NCI-H524 treated with DMSO at 0.1 percent for 48 hours (cell line): ENCODE measurements at places on chromosomes 4 and X.
A peak's percentile ranks its signal among the peaks of the same experiment; 100 is the strongest.

GRCh38 chrX:70454441-70455365, 10.1 kb downstream of the DLG3 start:
- DNase-seq: no peak

- no peak for DNase-seq
Observed at GRCh38 chr4:107255114-107255513, 219.0 kb upstream of the DKK2 start.

DNA sequence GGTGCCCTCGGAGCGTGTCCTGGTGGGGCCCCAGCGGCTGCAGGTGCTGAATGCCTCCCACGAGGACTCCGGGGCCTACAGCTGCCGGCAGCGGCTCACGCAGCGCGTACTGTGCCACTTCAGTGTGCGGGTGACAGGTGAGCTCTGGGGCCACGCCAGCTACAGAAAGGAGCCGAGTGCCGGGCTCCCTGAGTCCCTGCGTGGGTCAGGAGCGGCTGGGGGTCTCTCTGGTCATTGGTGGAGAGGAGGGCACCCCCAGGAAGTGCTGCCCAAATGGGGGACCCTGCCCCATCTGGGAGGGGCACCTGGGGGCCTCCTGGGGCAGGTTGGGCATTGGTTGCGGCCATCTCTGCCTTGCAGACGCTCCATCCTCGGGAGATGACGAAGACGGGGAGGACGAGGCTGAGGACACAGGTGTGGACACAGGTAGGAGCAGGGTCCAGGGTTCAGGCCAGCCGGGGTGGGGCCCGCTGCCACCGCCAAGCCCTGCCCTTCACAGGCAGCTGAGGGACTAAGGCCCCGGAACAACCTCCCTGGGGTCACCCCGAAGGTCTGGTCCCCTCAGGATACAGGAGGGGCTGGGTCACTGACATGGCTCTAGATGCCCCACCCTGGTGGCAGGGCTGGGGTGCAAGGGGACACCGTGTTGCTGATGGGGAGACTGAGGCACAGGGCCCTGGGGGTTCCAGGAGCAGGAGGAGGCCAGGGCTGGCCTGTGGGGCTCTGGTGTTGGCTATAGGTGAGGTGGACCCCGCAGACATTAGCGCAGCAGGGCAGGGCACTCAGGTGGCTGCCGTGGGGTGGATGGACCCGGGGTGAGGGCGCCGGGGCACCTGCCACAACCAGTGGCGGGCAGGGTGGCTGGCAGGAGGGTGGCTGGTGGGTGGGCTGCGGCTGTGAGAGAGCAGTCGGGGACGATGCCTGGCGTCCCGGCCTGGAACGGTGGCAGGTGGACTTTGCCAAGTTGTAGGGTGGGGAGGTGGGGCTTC, 6.6 kb downstream of the FGFR3 start:
- DNase-seq: no peak

- no peak for DNase-seq
Observed at GRCh38 chrX:9122519-9123245, 88.8 kb upstream of the FAM9B start.

DNA sequence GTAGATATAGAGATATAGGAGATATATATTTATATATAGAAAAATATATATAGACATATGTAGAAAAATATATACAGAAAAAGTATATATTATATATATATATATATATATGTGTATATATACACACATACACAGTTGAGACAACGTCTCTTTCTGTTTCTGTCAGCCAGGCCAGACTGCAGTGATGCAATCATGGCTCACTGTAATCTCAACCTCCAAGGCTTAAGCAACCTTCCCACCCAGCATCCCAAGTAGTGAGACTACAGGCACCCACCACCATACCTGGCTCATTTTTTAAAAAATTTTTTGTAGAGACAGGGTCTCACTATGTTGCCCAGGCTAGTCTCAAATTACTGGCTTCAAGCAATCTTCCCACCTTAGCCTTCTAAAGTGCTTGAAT, 426.3 kb downstream of the GPM6A start:
- no peak for DNase-seq

- no peak for DNase-seq
Observed at GRCh38 chr4:7705593-7705992, 234.1 kb downstream of the AFAP1 start.

DNA sequence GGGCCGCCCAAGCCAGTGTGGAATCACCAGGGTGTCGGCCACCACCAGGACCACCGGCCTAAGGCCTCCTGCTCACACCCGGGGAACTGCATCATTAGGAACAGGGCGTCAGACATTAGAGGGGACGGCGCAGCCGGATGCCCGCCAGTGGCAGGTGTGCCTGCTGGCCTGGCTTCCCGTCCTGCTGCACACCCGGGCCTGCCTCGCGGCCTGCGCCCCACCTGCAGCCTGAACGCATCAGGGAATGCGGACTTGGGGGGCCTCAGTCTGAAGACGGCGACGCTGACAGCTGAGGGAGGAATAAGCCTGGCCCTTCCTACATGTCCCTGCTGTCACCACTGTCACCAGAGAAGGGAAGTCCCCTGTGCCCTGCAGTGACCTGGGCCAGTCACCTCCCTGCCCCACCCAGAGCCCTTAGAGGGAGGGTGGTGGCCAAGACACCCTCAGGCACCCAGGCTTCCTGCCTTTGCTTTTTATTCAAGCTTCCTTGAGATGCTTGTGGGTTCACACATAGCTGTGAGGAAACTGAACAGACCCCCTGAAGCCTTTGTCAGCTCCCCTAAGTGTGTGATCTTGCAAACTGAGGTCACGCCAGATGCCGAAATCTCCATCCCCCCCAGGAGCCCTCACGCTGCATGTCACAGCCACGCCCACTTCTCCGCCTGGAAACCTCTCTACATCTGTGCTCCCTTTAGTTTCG, 3.2 kb downstream of the DGKQ start:
- no peak for DNase-seq

DNA sequence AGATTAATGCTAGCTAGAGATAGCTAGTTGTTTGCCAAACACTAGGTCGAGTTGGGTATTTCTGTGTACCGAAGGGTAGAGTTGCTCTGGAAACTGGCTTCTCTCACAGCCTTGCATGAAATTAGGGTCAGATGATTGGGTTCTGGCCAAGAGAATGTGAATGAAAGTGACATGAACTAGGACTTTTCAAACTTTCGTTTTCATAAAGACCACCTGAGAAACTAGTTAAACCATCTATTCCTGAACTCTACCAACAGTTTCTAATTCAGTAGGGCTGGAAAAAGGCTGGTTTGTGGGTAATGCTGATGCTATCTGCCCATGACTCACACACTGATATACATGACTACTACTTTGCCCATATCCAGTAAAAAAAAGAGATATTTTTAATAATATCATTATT, 157.6 kb downstream of the GASK1B start:
- DNase-seq: no peak

GRCh38 chrX:37781081-37781480, 1.2 kb downstream of the CYBB start:
- DNase-seq: no peak

DNA sequence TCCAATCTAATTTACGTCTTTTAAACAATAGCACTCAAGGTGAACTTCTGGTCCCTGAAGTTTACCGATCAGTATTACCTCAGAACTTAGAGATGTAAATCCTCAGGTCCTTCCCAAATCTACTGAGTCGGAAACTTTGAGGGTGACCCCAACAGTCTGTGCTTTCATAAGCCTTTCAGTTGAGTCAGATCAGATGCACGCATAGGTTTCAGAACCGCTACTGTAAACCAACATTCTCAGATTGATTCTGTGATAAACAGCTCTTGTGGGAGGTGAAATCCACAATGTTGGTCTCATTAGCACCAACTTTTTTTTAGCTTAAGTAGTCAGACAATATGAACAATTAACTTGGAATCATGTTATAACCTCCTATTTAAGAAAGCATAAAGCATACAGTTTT, 86.0 kb downstream of the WWC2 start:
- DNase-seq: no peak

DNA sequence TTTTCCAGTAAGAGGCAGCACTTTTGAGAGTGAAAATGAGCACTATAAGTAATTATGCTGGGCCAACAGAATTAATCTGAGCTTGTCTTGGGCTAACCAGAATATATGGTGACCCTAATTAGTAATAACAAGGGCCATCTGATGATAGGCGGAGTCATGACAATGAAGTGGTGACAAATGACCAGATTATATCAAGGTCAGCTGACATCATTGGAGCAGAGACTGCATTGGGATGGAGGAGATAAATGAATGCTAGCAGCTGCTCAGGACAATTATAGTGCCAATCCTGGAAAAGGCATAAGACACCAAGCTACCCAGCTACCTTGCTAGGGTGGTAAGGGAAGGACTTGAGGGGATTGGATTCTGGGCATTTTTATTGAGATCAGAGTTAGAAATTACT, 1548.7 kb downstream of the RPA4 start:
- DNase-seq: peak; percentile 15

- no peak for DNase-seq
Observed at GRCh38 chrX:129957241-129958082, 25.0 kb upstream of the BCORL1 start.

DNA sequence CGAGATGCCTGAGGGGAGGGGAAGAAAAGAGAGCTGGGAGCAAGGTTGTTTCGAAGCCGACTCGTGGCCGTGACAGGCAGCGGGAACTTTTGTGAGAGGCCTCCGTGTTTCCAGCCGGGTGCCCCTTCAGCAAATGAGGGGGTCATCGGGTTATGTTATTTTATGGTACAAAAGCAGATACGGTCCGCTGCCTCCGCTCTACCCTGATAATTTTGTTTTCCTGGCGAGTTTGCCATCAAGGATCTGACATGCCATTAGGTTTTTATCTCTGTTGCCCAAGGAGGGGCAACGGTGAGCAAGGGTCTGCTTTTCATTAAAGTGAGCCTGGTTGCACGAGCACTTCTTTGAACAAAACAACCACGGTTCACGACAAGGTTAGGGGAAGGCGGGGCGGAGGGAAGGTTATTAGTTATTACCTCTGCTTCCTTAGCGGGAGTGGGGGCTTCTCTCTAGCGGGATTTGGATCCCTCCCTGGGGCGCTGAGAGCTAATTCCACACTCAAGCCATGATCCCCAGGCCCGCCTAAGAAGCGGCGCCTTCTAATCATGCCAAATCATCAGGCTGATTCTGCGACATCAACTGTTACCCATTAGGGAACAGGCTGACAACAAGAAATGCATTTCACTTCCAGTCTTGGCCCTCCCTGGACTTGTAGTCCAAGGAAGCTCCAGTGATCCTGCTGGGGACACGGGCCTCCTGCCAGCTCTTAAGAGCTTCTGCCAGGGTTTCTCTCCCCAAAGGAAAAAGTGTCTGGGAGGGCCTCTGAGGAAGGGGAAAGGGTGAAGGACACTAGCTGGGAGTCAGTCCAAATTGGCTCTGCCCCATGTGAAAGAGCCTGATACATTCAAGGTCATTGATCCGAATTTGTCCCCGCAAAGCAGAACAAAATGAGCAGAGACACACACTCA, 617.7 kb downstream of the MID1IP1 start:
- DNase-seq: no peak

- no peak for DNase-seq
Observed at GRCh38 chr4:173522160-173522950, 7.7 kb downstream of the HAND2 start.

- no peak for DNase-seq
Observed at GRCh38 chrX:12460929-12461328, 322.7 kb downstream of the FRMPD4 start.

- no peak for DNase-seq
Observed at GRCh38 chrX:19889582-19890342, 2.4 kb upstream of the SH3KBP1 start.

DNA sequence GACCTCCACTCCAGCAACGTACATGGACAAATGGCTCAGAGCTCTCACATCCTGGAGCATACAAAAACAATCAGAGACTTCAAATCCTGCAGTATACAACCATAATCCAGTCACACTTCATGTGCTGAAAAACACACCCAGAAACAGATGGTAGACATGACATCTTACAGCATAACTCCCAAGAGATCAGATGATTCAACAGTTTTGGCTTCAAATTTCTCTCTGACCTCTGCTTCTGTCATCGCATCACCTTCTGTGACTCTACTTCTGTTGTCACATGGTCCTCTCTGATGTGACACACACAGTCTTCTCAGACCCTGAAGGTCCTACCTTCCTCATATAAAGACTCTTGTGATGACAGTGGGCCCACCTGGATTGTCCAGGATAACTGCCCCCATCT, 18.5 kb downstream of the SUV39H1 start:
- DNase-seq: peak; percentile 25
